Fibroblast of lung (primary cell): ENCODE measurements at places on chromosomes 3 and 15.

DNA sequence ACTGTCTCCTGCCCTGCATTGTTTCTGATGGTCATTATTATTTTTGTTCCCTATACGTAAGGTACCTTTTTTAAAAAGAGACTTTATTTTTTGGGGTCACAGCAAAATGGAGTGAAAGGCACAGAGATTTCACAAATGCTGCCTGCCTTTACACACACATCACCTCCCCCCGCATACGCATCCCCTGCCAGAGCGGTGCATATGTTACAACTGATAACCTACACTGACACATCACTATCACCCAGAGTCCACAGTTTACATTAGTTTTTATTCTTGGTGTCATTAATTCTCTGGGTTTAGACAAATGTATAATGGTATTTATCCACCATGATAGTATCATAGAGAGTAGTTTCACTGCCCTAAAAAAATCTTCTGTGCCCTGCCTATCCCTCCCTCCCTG lies 43.6 kb upstream of the KLF13 start:
- no peak overlapping the region for H3K4me3 ChIP-seq
- DNase-seq, result no peak
- no peak overlapping the region for H3K27ac ChIP-seq
- H3K36me3 ChIP-seq, result no peaks in the 10 kb centered on the region
- H3K4me1 ChIP-seq, result no peaks in the 10 kb centered on the region

DNA sequence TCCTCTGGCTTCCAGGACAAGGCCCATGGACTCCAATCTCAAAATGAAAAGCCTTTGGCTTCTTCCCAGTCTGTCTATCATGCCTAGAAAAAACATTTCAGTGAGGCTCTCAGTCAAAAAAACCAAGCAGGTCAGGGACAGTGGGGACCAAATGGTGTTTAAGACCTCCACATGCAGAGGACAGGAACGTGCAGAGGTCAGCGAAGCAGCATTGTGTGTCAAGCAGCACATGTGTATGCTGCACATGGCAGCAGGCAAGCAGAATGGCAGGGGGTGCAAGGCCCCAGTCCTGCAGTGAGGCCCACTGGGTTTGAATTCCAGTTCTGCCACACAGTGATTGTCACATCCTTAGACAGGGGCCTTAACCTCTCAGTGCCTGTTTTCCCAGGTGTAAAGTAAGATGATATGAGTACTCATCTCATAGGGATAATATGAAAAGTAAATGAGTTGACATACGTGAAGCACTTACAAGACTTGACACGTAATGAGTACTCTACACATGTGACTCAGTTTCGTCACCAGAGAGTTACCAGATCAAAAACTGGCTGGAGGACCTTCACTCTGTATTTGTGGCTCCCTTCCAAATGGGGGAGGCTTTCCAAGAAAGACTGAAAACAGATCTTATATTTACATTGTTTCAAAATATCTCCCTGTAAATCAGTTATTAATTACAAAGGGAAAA lies 11.2 kb downstream of the STIMATE start:
- H3K36me3 ChIP-seq, result no peaks in the 10 kb centered on the region

- peak within 1 kb of the TSS; percentile 97 for H3K4me3 ChIP-seq
- peak; percentile 81 for DNase-seq
- H3K27ac ChIP-seq, result peak within 1 kb of the TSS; percentile 64
- no peaks in the 10 kb centered on the region for H3K27me3 ChIP-seq
These were observed at the start of gene CRBN for GRCh38 chr3:3179407-3180094. Gene CRBN, minus strand, starts transcription at chr3:3179691. Its CDS starts 4 bp downstream, at chr3:3179687.

GRCh38 chr3:188507244-188507720 lies 353.3 kb downstream of the LPP start:
- H3K27me3 ChIP-seq, result no peaks in the 10 kb centered on the region
- DNase-seq, result peak; percentile 98
- peak overlapping the region; percentile 51 for H3K27ac ChIP-seq
- H3K4me3 ChIP-seq, result no peak overlapping the region
- peaks cover 6% of the 10 kb centered on the region for H3K4me1 ChIP-seq

DNA sequence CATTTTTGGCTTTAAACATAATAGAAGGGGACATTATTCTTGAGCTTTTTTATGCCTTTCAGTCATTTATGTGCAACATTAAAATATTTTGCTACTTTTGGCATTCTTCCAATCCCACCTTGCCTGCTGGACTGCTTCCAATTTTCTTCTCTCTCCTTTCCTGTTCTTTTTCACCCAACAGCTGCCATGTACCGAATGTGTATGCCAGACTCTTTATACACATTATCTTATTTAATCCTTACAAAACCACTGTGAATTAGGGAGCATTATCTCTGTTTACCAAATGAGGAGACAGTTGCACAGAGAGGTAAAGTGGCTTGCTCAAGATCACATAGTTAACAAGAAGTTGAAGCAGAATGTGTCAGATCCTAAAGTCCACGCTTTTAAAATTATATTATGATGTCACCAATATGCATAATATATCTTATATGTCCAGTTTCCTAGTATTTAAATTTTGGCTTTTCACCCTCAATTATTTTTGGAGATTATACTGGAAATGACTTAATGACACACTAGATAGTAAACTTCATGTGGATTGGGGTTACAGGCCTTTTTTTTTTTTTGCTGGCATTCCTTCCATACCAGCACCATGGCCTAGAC lies 231.5 kb downstream of the THRB start:
- H3K27me3 ChIP-seq, result no peaks in the 10 kb centered on the region
- H3K4me1 ChIP-seq, result no peaks in the 10 kb centered on the region
- no peak for DNase-seq
- no peak overlapping the region for H3K4me3 ChIP-seq
- H3K27ac ChIP-seq, result no peak overlapping the region

GRCh38 chr3:9750556-9751411 lies 1.0 kb downstream of the OGG1 start:
- peak overlapping the region; percentile 95 for H3K4me3 ChIP-seq
- no peak for DNase-seq
- H3K27ac ChIP-seq, result peak overlapping the region; percentile 84
- peaks cover 11% of the 10 kb centered on the region for H3K4me1 ChIP-seq
- H3K27me3 ChIP-seq, result no peaks in the 10 kb centered on the region

GRCh38 chr3:11465744-11466616 lies 177.7 kb downstream of the VGLL4 start:
- DNase-seq, result peak; percentile 87
- H3K4me3 ChIP-seq, result no peak overlapping the region
- H3K36me3 ChIP-seq, result peaks cover 2% of the 10 kb centered on the region

DNA sequence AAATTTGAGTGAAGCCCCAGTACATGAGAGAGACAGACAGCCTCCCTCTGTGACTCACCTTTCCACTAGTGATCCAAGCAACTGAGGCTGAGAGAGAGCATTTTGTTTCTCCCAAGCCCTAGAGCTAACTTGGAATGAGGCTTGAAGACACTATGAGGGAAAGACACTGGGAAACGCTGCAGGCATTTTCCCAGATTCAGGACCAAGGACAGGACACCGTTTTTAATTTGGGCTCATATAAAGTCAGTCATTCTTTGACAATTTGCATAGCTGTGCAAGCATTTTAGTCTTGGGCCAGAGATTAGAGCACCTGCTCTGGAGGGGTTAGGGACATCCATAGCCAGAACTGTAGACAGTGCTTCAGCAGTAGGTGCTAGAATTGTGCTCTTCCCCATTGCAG lies 249.0 kb downstream of the AGBL1 start:
- DNase-seq, result no peak
- no peak overlapping the region for H3K4me3 ChIP-seq
- H3K4me1 ChIP-seq, result no peaks in the 10 kb centered on the region
- H3K27ac ChIP-seq, result no peak overlapping the region

- H3K4me3 ChIP-seq, result no peak overlapping the region
- no peaks in the 10 kb centered on the region for H3K36me3 ChIP-seq
- H3K4me1 ChIP-seq, result peaks cover 14% of the 10 kb centered on the region
These were observed 5.3 kb downstream of the CCR5AS start for GRCh38 chr3:46401579-46401978.

DNA sequence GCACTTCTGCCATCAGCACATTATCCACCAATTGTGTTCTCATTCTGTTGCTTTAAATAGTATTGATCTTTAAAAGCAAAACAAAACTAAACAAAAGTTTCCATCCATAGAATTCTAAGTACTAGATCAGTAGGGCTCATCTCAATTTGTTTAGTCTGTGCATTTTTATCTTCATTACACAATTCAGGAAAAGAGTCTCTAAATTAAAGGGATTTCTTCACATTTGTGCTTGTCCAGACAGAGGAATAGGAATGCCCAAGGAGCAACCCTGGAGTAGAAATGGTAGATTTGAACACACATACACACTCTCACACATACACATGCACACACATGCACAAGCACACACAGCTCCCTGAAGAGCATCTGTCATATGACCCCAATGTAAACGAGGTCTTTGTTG lies 21.4 kb downstream of the LMCD1 start:
- H3K27me3 ChIP-seq, result no peaks in the 10 kb centered on the region
- H3K27ac ChIP-seq, result no peak overlapping the region
- H3K36me3 ChIP-seq, result no peaks in the 10 kb centered on the region
- H3K4me3 ChIP-seq, result no peak overlapping the region
- peaks cover 18% of the 10 kb centered on the region for H3K4me1 ChIP-seq

DNA sequence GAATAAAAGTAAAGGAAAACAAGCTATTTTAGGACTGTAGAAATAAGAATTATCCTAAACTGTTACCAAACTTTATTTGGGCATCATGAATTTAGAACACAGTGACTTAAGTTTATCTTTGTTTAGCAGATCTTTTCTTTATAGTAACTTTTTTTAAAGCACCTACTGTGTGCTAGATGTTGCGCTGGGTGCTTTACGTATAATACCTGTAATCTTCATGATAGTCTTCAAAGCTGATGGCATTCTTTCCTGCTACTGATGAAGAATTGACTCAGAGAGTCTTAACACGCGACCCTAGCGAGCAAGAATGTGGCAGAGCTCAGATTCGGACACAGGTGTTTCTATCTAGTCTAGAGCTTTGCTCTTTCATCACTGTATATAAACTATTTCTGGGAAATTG lies 53.9 kb downstream of the CHD2 start:
- no peak for DNase-seq
- no peaks in the 10 kb centered on the region for H3K4me1 ChIP-seq
- peaks cover 26% of the 10 kb centered on the region for H3K36me3 ChIP-seq
- H3K27me3 ChIP-seq, result no peaks in the 10 kb centered on the region
- H3K27ac ChIP-seq, result no peak overlapping the region
- H3K4me3 ChIP-seq, result no peak overlapping the region

DNA sequence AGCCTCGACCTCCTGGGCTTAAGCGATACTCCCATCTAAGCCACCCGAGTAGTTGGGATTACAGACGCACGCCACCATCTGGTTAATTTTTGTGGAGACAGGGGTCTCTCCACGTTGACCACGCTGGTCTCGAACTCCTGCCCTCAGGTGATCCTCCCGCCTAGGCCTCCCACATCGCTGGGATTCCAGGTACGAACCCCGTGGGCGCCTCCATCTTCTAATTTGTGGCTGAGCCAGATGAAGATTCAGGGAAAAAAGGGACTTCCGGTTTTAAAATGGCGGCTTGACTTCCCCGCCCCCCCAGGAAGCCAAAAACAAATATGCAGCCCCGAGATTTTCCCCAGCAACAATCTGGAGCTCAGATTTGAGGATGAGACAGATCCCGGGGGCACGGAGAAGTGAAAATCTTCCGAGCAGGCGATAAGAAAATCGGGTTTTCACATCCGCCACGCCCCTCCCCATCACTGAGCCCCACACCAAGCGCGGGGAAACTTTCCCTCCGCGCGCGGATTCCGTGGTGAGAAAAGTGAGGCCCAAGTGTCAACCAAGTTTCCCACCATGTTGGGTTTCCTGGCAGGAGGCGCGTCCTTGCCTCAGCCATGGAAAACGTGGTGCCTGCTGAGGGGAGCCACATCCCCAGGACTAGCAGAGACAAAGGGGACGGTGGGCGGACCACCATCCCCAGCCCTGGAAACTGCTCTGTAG lies 15.4 kb downstream of the CHST14 start:
- no peaks in the 10 kb centered on the region for H3K27me3 ChIP-seq
- no peaks in the 10 kb centered on the region for H3K4me1 ChIP-seq
- H3K27ac ChIP-seq, result no peak overlapping the region
- H3K36me3 ChIP-seq, result no peaks in the 10 kb centered on the region
- H3K4me3 ChIP-seq, result no peak overlapping the region

- H3K27me3 ChIP-seq, result peaks cover 2% of the 10 kb centered on the region
- no peak overlapping the region for H3K4me3 ChIP-seq
- no peak overlapping the region for H3K27ac ChIP-seq
- peaks cover 15% of the 10 kb centered on the region for H3K4me1 ChIP-seq
- no peak for DNase-seq
These were observed 43.0 kb upstream of the SEC13 start for GRCh38 chr3:10363935-10364334.
